Spleen (tissue), 13 donors: ENCODE measurements at places on chromosomes 1 and 21.

DNA sequence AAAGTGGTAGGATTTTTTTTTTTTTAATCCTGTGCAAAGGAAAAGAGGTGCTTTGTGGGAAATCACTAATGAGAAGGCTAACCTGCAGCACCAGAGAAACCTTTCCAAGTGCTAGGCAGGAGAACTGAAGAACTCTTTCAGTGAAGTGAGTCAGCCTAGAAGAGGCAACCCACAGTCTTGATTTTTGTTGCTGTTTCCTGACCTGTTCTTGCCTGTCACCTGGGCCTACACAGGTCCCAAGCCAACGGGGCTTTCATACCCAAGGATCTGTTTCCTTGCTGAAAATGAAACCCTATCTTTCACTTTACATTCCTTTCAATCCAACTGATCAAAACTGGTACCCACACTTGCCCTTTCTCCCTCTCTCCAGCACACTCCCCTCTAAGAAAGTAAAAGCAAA lies 7.1 kb upstream of the IKBKE start:
- DNase-seq: peak; percentile 18

DNA sequence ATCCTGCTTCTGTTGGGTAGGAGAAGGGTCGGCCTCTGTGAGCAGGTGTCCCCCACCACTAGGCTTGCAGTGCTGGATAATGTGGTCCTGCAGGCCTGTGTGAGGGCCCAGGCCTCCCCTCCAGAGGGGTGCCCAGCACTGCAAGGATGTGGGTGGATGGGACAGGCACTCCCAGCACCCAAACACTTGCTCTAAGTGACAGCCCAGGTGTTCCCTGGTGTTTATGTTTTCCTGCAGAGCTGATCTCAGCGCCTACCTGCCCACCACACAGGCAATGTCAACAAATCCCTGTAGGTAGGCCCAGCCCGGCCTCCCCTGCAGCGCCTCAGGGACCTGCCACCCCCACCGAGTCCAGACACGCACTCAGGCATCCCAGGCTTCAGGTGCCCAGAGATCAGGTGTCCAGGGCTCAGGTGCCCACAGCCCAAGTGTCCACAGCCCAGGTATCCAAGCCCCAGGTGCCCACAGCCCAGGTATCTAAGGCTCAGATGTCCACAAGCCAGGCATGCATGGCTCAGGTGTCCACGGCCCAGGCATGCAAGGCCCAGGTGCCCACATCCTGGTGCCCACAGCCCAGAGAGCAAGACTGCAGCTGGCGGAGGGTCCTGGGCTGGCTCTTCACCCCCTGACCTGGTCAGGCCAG lies 59.2 kb downstream of the WNT9A start:
- DNase-seq: peak; percentile 74

DNA sequence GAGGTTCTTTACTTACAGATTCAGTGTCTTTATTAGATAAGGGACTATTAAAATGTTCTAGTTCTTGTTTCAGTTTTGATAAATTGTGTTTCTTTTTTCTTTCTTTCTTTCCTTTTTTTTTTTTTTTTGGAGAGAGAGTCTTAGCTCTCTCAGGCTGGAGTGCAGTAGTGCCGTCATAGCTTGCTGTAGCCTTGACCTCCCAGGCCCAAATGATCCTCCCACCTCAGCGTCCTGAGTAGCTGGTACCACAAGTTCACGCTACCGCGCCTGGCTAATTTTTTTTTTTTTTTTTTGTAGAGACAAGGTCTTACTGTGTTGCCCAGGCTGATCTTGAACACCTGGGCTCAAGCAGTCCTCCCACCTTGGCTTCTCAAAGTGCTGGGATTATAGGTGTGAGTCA lies 76.6 kb downstream of the TMEM200B start:
- DNase-seq: no peak

DNA sequence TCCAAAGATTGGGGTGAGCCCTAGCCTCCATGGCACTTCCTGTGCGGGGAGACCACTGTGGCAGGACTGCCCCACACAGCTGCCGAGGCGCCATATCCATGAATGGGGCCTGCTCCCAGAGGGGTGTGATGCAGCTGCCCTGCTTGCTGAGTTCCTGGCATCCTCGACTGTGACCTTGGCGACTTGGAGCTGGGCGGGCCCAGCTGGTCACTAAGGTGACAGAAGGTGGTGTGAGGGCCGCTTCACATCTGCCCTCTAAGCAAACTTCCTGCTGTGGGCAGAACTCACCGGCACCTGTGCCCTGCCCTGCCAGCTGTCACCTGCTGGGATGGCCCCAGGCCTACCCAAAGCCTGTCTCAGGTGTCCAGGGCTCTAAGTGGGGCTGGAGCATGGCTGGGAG lies 9.0 kb downstream of the TMEM61 start:
- no peak for DNase-seq

- no peak for DNase-seq
Measured at GRCh38 chr1:89640440-89640839, 7.5 kb downstream of the LRRC8C start.

DNA sequence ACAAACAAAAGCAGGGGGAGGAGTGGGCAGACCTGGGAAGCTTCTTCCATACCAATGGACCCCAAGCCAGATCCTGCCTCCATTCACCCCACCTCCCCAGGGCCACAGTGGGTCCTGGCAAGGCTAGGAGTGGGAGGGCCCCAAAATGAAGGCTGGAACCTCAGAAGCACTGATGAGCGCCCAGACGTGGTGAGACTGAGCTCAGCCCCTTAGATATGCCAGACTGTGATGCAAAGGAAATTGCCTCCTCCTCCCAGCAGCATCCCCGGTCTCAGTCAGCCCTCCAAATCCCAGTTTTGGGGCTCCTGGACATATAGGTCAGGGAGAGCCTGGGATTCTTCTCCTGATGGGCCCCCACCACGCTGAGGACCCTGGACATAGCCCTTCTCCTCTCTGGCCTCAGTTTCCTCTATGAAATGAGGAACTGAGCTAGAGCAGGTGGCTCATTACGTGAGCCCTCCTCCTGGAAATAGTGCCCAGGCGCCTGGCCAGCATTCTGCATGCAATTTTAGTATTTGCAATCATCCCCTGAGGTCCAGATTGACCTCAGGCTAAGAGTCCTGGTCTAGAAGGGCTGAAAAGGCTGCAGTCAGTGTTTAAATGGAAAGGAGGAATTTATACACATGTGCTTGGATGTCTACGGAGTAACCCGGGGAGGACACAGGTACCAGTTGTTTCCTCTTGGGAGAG lies 33.5 kb downstream of the RHBG start:
- DNase-seq: no peak

GRCh38 chr1:78038491-78038939 lies 7.3 kb upstream of the GIPC2 start:
- DNase-seq: no peak

- DNase-seq: no peak
Measured at GRCh38 chr21:38170283-38170682, 86.5 kb upstream of the KCNJ15 start.

DNA sequence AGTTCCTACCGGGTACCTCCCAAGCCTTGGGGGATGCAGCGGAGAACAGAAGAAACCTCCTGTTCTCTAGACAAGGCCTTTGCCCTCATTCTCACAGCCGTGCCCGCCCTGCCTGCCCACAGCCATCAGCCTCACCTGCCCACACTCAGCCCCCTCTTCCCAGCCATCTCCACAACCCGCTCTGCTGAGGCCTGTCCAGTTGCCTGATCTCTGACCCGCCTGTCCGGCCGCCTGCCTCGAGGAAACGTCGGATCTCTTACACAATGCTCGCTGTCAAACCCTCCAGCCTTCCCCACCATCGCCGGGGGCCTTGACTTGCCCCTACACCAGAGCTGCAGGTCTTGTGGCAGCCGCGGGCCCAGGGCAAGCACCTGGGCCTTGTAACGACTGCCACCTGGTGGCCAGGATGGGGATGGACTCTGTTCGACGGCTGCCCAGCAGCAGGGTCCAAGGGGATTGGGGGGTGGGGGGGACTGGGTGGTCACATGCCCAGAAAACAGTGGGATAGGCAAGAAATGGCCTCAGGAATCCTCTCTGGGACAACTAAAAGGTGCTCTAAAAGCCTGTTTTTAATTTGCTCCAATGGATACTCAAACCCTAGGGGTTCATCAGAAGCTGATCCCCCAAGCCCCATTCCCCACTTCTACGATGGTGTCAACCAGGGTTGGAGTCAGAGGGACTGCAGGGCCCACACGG lies 31.0 kb downstream of the SLC45A1 start:
- peak; percentile 91 for DNase-seq

GRCh38 chr21:32061729-32062128 lies 188.9 kb downstream of the HUNK start:
- no peak for DNase-seq

DNA sequence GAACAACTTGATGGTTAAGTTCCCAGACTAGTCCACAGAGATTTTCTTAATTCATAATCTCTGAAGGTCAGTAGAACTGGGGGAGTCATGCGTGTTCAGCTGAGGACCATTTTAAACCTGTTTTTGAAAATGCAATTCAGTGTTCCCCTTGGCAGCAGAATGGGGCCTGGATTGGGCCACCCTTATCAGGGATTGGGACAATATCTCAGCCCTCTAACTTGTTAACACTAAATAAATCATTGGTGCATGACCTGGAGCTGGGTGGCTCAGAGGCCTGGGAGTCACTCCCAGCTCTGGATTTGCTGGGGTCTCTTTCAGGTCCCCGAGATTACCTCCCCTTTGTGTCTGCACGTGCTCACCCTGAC lies 55.3 kb downstream of the MRPS6 start:
- no peak for DNase-seq

- peak; percentile 86 for DNase-seq
Measured at GRCh38 chr1:41728403-41729202, 190.1 kb downstream of the HIVEP3 start.

DNA sequence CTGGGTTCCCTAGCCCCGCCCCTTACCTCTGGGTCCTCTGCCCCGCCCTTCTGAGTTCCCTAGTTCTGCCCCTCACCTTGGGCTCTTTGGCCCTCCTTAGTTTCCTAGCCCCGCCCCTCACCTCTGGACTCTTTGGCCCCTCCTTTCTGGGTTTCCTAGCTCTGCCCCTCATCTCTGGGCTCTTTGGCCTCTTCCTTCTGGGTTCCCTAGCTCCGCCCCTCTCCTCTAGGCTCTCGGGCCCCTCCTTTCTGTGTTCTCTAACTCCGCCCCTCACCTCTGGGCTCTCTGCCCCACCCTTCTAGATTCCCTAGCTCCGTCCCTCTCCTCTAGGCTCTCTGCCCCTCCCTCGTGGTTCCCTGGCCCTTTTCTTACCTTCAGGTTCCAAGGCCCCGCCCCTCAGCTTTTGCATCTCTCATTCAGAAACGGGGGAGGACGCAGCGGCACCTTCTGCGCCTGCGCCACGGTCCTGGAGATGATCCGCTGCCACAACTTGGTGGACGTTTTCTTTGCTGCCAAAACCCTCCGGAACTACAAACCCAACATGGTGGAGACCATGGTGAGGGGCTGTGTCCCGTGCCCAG lies 88.5 kb downstream of the PTPRU start:
- DNase-seq: no peak

GRCh38 chr1:33060579-33061083 lies 20.3 kb upstream of the AZIN2 start:
- no peak for DNase-seq

DNA sequence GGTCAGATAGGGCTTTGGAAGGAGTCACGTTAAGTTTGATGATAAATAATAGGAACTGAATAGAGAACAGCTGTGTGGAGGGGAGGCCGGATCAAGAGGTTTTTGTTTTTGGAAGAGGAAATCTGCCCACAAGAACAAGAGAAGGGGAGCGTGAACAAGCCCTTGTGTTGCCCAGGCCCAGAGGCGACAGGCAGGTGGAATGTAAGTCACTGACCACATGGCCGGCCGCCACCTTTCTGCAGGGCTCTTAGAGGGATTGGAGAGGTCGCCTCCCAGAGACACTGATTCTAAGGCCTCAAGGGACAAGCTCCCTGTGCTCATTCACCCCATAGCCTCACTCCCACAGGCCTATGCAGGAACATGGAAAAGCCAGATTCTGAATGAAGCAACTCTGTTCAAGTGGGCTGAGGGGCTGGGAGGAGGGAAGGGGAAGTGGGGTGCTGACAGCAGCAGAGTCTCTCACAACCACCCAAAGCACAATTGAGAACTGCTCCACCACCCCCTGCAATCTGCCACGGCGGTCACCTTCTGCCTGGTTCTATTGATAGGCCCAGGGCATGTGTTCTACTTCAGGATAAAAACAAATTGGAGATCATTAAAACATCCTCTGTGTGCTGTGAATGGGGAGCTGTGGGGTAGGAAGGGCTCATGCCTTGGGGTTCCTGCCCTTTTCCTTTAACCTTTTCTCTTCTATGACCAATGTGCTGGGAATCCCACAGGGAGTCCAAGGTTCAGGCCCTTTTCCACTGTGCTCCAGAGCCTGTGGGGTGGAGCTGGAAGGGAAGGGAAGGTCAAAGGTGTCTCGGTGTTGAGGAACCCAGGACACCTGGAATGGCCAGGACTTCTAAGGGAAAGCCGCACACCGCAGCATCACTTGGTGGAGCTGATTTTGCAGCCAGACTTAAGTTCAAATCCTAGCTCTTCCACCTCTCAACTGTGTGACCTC lies 63.3 kb upstream of the PARP1 start:
- DNase-seq: no peak

DNA sequence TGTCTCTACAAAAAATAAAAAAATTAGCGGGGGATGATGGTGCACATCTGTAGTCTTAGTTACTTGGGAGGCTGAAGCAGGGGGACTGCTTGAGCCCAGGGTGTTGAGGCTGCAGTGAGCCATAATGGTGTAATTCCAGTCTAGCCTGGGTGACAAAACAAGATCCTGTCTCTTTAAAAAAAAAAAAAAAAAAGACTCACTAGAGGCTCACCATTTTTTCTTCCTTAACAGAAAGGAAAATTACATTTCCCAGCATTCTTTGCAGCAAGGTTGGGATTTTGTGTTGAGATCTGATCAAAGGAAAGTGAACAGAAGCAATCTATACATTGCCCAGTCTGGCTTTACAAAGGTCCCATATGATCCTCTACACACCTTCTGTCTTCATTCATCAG lies 21.5 kb downstream of the GFI1 start:
- DNase-seq: no peak

GRCh38 chr1:32870615-32871363 lies at the start of gene FNDC5:
Gene FNDC5 (minus strand): TSS chr1:32870912.
- no peak for DNase-seq

DNA sequence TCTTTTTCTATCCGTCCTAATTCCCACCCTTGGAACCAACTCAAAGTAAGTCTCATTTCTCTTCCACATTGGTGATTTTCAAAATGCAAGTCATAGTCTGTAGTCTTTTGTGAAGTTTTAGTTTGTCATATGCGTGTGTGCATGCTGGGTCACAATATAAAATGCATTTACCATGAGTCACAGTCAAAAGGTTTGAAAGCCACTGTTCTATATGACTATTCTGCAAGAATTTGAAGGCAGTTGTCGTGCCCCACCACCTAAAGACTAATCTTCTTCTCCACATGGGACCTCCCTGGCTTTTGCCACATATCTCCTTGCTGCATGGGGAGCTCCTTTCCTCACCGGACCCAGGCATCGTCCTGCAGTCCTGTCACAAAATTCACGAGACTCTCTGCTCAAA lies 1.6 kb downstream of the STPG1 start:
- DNase-seq: no peak
